Aorta (tissue), 5 donors: ENCODE measurements at places on chromosomes 2 and 18. TPM values are rescaled to one million over a fixed set of nuclear protein-coding genes. Genes with fewer than 3 reads are reported as not detected.

- no peak for DNase-seq
Observed at GRCh38 chr2:165064743-165065142, 109.4 kb upstream of the SLC38A11 start.

DNA sequence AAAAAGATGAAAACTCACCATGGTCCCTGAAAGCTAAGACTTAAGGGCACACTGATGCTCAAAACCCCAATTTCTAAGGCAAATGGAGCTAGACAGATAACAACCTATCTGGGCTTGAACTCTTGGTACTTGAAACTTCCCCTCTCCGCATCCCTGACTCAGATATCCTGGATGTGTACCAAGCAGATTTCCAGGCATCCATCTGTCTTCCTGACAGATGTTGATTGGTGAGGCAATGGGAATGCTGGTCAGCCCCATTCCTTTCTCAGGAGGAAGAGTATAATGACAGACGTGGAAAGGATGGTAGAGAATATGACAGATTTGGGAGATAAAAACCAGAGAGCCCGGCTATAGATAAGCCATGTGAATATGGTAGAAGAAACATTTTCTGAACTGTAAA is 69.2 kb downstream of the ADD2 start:
- no peak for DNase-seq

- no peak for DNase-seq
Observed at GRCh38 chr2:76678383-76679024, 843.7 kb downstream of the LRRTM4 start.

GRCh38 chr2:12819721-12820120 is 103.0 kb downstream of the TRIB2 start:
- no peak for DNase-seq

DNA sequence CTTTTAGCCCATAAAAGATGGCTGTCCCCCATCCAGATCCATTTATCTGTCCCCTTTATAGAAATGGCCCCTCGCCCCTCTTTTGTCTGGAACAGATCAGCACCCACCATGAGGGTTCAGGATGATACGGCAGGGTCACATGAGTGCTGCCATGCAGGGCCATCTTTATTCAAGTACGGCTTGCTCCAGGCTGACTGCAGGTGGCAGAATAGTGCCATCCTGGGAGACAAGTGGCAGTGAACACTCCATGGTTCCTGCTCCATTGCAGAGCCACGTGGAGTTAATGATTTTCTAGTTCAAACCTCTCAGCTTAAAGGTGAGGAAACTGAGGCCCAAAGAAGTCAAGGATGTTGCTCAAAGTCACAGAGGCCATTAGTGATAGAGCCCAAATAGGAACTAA is 180.6 kb downstream of the CLIP4 start:
- no peak for DNase-seq

DNA sequence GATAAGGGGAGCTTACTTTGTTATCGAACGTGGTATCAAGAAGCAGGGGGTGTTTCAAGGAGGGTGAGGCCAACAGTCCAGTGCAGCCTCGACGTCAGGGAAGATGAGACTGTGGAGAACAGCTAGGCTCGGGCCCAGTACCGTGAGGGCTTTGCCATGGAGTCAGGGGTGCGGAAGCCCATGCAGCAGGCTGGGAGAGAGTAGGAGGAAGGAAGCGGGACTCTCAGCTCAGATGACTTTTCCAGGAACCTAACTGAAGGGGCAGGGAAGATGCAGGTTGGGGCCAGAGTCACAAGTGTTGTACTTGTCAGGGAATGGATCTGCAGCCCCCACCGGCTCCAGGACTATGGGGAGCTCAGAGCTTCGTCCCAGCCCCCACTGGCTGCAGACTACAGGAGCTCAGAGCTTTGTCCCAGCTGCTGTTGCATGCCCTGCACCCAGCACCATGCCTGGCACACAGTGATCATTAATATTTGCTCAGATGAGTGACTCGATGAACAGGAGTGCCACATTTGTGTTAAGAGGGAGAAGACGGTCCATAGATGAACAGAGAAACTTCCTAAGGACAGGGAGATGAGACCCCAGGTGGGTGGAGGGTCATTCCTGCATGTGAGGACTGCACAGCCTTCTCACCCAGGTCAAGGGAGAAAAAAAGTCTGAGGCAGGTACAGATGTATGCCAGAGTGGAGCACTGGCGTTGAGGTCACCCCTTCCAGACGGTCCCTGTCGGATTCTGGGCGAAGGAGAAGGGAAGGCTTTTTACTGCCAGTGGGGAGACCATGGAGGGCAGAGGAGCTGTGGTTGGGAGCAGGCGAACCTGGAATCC is 36.4 kb downstream of the PTGR3 start:
- no peak for DNase-seq

GRCh38 chr2:156309167-156309566 is 23.4 kb downstream of the NR4A2 start:
- DNase-seq = no peak

- DNase-seq = no peak
Observed at GRCh38 chr2:197838579-197838978, 34.2 kb downstream of the PLCL1 start.

The UGT1A3 gene
- not detected for total RNA-seq

The RAD51AP2 gene
- total RNA-seq = not detected

The FEV gene
- not detected for total RNA-seq
